Myometrial cell (primary cell): ENCODE measurements at places on chromosomes 12 and 14. TPM values are rescaled to one million over a fixed set of nuclear protein-coding genes. Genes with fewer than 3 reads are reported as not detected.

Gene IFNG-AS1
- not detected in 2 replicates for total RNA-seq

Gene PRR4
- total RNA-seq: not detected in 2 replicates

Gene CHFR
- total RNA-seq: 33.5 and 39.5 TPM in 2 replicates

Gene TRIM9
- under 0.01 and 0.58 TPM in 2 replicates for total RNA-seq

Gene EXD2
- total RNA-seq: 22.3 and 25.9 TPM in 2 replicates

Gene TTC9
- total RNA-seq: not detected in 2 replicates

Gene CLEC2A
- not detected in 2 replicates for total RNA-seq

Gene RAPGEF3
- total RNA-seq: 0.89 and 4.3 TPM in 2 replicates

Gene ART4
- not detected in 2 replicates for total RNA-seq

Gene BIN2
- not detected in 2 replicates for total RNA-seq

Gene SLC35F4
- total RNA-seq: not detected in 2 replicates

Gene STAT6
- total RNA-seq: 88.5 and 91.3 TPM in 2 replicates

Gene SLC11A2
- total RNA-seq: 16.1 and 21.9 TPM in 2 replicates

Gene PSMC6
- total RNA-seq: 112 TPM in 2 replicates

Gene OR6C2
- total RNA-seq: not detected in 2 replicates

Gene PDZRN4
- total RNA-seq: not detected in 2 replicates

Gene C1QL4
- total RNA-seq: 0.58 and 0.89 TPM in 2 replicates

Gene PLA2G1B
- not detected in 2 replicates for total RNA-seq

Gene MARK3
- total RNA-seq: 66.3 and 68.3 TPM in 2 replicates

Gene NEUROD4
- not detected in 2 replicates for total RNA-seq

Gene WSCD2
- not detected in 2 replicates for total RNA-seq

Gene SHMT2
- total RNA-seq: 297 and 311 TPM in 2 replicates

Gene IQSEC3
- not detected in 2 replicates for total RNA-seq

Gene SMCO2
- total RNA-seq: not detected in 2 replicates

Gene BCL2L14
- not detected in 2 replicates for total RNA-seq

Gene DTX1
- total RNA-seq: not detected in 2 replicates
